ENCODE measurements at places on chromosomes 7 and 10.

- no peak for DNase-seq
Measured at GRCh38 chr7:32582036-32582435, 86.7 kb downstream of the AVL9 start.

DNA sequence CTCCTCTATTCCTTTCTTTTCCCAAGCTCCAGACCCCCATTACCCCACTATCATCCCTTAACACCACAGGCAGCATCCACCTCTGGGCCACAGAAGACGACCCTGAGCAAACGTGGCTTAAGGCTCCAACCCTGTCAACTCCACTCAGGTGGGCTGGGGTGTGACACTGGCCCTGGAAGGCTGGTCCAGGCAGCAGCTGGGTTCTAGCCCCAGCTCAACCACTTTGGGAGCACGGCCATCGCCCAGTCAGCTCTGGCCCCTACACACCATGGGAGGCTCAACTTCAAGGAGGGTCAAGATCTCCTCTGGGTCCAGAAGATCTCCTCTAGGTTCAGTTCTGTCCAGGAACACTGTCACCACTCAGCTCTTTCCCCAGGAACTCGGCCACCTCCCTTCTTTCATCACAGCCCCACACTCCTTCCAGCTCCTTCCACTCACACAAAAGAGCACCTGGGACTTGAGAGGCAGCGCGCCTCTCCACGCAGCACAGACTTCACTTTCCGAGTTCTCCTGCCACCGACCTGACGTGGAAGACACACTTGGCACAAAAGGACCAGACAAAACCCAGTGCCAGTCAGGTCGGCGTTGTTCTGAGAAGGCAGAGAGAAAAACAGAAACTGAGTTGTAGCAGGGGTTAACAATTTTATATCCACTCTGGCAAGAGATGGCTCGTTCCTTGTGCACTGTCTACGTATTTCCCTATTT is 84.1 kb downstream of the CTBP2 start:
- no peak for DNase-seq

DNA sequence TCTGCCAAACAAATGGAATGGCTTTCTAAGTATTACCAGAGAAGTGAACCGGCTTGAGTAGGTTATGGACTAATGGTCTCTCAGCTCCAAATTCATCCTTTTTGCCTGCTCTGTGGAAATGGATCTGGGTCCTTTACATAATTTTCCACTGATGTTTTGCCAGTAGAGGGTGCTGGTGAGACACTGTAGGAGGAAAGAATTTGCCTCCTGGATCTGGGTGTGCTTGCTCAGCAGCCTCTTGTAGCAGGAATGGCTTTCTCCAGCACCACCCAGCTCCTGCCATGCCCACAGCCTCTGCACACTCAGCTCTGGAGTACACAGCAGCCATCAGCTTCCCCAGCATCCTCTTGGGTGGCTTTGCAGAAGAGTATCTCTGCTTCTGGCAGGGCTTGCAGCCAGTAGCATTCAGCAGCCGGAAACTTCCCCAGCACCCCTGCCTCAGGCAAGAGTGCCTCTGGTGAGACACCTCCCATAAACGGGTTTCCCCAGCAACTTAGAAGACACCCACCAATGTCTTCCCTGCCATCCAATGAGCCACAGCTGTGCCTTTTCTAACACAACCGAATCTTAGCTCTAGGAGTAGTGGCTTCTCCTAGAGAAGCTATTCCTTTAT is 235.0 kb upstream of the PLPP4 start:
- no peak for DNase-seq

GRCh38 chr10:51022933-51023585 is 51.2 kb upstream of the PRKG1 start:
- DNase-seq, result no peak

DNA sequence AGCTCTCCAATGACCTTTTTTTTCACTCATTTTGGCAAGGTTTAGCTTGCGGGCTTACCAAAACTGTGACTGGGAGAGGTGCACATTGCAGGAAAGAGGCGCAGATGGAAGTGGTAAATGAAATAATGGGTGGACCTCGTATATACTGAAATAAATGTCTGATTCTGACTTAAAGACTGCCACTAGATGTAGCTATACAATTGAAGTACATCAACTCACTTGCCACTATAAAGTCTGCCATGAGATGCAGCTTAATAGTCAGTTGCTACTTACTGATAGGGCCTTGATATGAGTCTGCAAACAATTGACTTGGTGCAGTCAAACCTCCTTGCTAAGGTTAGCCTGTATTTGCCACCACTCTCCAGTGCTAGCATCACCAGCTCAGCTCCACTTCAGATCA is 525.9 kb upstream of the MBL2 start:
- no peak for DNase-seq

DNA sequence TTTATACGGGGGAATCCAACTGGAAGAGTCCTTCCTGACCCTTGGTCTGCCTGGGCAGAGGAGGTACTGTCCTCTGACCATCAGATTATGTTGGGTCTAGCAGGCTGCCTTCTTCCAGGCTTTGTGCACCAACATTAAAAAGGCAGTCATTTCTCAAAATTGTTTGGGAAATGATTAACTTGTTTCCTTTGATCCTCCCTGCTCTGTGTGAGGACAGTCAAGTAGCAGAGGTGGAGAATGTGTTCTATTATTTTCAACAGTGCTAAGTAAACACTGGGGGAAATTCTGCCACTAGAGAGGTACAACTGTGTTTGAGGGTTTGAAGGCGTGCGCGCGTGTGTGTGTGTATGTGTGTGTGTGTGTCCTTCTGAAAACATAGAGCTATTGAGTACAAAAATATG is 20.6 kb downstream of the ACSL5 start:
- DNase-seq, result no peak

DNA sequence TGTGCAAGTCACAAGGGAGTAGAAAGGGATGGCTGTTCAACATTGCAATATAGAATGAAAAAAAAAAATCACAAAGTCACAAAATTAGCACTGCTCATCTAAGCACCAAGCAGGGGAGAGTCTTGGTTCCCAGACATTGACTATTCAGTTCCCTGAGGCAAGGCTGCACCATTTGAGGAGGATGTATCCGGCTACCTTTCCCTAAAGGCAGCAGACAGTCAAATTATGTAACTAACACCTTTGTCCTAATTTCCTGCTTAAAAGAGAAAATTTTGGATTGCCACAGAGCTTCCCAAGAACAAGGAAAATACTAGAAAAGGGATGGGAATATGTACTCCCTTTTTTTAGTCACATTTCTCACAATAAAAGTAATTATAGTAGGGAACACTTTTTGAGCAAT is 148.1 kb downstream of the PCLO start:
- DNase-seq, result no peak
